ENCODE measurements at places on chromosomes 7 and 10. TPM values are rescaled to one million over a fixed set of nuclear protein-coding genes. Genes with fewer than 3 reads are reported as not detected.
A peak's percentile ranks its signal among the peaks of the same experiment; 100 is the strongest.

DNA sequence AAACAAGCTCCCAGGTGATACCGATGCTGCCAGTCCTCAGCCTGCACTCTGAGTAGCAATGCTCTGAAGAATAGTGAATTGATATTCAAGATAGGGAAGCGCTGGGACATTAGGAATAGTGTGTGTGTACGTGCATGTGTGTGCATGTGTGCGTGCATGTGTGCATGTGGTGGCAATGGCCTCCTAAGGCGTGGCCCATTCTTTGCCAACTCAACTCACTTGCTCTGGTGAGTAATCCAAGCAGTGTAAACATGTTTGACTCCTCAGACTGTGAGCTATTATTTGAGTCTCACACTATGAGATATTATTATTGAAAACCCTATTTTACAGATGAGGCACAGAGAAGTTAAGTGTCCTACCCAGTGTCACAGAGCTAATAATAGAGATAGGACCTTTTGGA lies 186.6 kb downstream of the RAB11FIP2 start:
- DNase-seq: no peak

GRCh38 chr10:133313192-133313591 lies 4.5 kb downstream of the ZNF511 start:
- no peak for DNase-seq

The TMEM273 gene
- 0.18 TPM for polyA plus RNA-seq

The RUFY2 gene
- polyA plus RNA-seq: 18.4 TPM

- DNase-seq: peak; percentile 13
These were observed 529 bp downstream of the ZNF853 start for GRCh38 chr7:6615723-6616555.

- no peak for DNase-seq
These were observed 84.9 kb downstream of the C10orf105 start for GRCh38 chr10:71634531-71635164.

The BHLHA15 gene
- not detected for polyA plus RNA-seq

The PODXL gene
- 0.27 TPM for polyA plus RNA-seq

The HSPA12A gene
- 16.9 TPM for polyA plus RNA-seq

DNA sequence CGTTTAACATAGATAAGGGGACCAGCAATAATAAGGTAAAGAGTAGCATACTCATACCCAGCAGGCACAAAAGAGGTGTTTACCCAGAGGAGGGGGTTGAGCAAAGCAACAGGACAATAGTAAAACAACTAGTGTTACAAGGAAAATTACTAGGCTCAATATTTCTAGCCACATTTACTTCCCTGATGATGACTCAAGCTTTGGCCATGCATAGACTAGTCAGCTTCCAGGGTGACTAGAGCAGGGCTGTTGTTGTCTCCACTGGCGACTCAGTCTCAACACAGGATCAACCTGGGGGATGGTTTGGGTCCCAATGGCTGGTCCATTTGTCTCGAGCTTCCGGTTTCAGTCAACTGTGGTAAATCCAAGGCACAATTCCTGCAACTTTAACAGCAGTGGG lies 217.7 kb upstream of the KCND2 start:
- peak; percentile 51 for DNase-seq

DNA sequence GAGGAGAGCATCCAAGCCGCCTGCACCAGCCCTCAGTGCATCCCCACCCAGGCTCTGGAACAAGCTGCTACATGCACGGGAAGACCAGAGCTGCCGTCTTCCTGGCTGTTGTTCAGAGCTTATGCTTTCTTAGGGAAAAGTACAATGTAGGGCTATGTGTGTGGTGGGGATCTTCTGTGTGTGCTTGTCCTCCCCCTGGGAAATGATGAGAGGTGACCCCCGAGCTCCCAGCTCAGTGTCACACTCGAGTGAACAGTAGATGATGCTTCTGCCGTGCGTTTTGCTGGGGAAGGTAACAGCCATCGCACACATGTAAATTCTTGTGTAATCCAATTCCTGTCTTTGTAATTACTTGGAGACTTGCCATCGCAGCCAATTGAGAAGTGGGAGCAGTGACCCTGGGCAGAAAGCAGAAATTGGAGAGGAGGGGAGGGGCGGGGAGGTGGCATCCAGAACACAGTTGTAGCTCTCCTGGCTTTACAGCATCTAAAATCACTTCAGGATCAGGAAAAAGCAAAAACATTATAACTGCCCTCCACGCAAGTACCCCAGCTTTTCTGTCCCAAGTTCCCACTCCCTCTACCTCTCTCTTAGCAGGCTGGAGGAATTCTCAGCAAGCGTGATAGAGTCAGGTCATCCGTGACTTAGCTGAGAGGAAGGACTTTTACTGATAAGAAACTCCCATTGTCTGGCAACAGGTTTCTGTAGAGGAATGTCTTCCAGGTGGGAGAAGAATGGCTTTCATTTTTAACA lies 149.6 kb downstream of the TCF7L2 start:
- peak; percentile 55 for DNase-seq

Measured in fibroblast of lung (primary cell).